NCI-H69 (cell line): ENCODE measurements at places on chromosomes 11 and 22.
A peak's percentile ranks its signal among the peaks of the same experiment; 100 is the strongest.

DNA sequence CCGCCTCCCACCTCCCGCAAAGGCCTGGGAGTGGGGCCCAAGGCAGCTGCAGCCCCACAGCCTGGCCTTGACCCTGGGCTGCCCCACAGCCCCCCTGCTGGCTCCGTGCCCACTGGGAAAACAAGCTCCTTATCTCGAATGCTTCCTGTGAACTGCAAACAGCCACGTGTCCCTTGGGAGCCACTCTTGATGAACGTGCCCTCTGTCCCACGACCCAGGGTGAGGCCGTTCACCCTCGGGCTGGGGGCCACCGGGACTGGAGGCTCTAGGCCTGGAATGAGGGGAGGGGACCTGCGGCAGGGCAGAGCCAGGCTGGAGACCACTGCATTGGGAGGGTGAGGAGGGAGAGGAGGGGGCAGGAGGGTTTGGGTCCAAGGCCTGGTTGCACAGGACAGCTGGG, 9.5 kb downstream of the H19 start:
- no peak for DNase-seq

DNA sequence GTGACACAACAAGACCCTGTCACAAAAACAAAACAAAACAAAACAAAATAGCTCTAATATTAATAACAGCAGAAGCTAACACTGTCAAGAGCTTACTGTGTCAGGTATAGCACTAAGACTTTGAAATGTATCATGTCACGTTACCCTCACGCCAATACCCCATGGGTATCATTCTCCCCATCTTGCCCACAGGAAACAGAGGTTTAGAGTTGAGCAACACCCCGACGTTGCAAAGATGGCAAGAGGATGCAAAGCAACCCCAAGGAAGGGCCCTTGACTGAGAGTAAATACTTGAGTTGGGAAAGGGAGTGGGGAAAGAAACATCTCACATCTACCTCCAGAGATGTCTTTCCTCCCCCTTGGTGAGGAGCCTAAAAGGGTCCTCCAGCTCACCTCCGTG, 366.8 kb downstream of the LARGE1 start:
- no peak for DNase-seq

DNA sequence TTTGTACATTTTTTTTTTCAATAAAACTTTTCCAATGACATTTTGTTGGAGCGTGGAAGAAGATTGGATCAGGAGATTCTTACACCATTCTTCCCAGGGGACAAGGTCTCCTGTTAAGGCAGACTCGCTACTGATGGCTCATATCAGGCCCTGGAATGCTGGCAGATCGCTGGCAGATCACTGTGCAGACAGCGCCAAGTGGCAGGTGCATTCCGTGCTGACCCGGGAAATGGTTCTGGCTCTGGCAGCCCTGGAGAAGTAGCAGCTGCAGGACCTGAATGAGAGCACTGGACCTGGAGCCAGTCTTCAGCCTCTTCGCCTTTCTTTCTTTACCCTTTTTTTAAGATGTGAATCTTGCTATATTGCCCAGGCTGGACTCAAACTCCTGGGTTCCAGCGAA, 10.7 kb downstream of the SERPINH1 start:
- no peak for DNase-seq

- no peak for DNase-seq
These were observed 38.6 kb upstream of the DLAT start for GRCh38 chr11:111986589-111986988.

- no peak for DNase-seq
These were observed 12.3 kb downstream of the TBX1 start for GRCh38 chr22:19772673-19773469.

DNA sequence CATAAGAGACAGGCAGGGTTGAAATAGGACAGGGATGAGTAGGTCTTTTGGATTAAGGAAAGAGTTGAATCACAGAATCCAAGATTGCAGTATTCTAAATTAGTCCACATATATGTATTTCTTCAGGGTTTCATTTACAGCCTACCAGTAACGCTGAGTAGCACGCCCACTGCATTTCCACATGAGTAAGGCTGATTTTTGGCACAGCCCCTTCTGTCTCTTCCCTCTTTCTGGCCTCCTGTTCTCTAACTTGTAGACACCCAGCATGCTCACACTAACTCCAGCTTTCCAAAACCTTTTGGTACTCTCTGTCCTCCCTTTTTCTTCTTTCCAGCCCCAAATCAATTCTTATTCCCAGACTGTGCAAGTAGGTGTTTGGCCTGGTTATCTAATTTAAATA, 3.7 kb upstream of the SIK2 start:
- DNase-seq, result no peak

DNA sequence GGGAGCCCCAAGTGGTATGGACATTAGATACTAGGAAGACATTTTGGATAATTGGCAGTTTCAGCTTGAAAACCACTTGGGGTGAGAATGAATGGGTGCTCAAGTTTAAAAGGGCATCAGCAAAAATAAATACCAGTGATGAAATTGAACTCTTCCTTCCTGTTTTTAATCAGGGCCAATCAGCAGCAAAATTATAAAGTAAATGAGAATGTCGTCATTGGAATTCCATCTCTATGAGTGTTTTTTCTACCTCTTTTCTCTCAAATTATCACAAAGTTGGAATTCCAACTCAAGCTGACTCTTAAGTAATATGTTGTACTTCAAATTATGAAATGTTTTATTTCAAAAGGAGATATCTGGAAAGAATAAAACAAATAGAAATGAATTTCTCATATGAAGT, 730.6 kb downstream of the METTL15 start:
- peak; percentile 53 for DNase-seq

GRCh38 chr11:81174646-81175330, 1558.9 kb downstream of the FAM181B start:
- no peak for DNase-seq

- no peak for DNase-seq
These were observed 15.7 kb downstream of the MN1 start for GRCh38 chr22:27785831-27786230.
